ENCODE measurements at places on chromosomes 2 and 18. TPM values are rescaled to one million over a fixed set of nuclear protein-coding genes. Genes with fewer than 3 reads are reported as not detected.

DNA sequence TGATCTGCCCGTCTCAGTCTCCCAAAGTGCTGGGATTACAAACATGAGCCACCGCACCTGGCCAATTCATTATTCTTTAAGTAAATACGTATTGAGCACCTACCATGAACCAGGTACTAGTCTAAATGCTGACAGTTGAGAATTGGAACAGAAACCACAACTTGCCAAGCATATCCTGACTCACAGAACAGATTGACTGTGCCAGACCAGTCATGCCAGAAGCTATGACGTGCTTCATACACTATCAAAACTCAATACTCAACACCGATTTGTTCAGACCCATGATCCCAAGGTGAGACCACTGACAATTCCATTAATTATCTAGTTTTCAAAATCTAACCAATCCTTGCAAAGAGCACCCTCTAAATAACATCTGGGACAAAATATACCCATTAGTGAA lies 148.6 kb downstream of the B3GNT2 start:
- DNase-seq, result peak; percentile 6

DNA sequence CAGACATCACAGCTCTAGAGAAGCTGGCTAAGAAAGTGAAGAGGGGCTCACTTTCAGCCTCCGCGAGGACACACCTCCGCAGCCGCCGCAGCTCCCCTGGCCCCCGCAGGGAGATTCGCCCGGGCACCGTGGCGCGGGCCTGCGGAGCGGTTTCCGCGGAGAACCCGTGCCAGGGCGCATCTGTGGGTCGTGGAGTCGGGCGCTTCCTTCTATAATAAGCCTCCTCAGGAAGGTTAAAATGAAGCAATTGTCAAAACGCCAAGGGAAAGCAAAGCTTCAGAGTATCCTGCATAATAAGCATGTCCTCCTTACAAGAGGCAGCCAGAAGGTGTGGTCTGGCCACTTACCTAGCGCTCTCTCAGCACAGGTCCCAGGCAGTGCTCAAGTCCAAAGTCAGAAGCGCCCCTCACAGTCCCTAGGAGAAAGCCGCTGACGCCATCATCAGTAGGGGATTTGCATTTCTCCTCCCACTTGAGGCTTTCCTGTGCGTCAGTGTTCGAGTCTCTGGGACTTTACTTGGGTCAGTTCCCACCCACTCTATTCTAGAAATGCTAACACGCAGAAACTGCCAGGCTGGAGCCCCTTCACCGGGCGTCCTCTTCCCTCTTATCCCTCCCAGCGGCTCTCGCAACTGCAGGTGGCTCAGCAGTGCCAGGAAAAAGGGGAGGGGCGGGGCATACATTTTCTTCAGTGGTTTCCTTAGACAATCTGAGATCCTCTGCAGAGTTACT lies at the start of gene STAT4:
Gene STAT4, minus strand, starts transcription at position 395 of the 731 bp plus-strand sequence. CDS start 2,791 bp downstream, outside the sequence.
- DNase-seq, result peak; percentile 18

GRCh38 chr2:121038431-121038830 lies 246.6 kb downstream of the TFCP2L1 start:
- no peak for DNase-seq

GRCh38 chr2:144165599-144166250 lies 354.2 kb downstream of the ZEB2 start:
- DNase-seq, result no peak

GRCh38 chr2:147609301-147609700 lies 235.5 kb upstream of the ACVR2A start:
- DNase-seq, result no peak

GRCh38 chr2:158810731-158811460 lies 15.8 kb downstream of the DAPL1 start:
- no peak for DNase-seq

DNA sequence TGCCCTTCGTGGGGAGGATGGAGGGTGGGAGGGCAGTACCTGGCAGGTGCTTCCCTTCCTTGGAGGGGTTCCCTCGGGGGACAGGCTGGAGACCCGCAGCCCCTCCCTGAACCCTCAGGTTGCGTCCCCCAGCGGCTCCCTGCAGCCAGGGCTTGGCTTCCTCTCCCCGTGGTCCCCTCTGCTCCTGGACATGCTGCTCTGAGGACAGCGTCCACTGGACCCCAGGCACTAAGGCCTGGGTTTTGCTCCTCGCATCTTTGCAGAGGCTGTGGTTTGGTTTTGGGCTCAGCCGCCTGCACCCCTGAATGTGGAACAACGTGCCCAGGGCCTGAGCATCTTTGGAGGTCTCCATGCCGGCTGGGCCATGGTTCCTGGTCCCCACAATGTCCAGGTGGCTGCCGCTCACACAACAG lies 133.5 kb downstream of the PTGR3 start:
- DNase-seq, result no peak

DNA sequence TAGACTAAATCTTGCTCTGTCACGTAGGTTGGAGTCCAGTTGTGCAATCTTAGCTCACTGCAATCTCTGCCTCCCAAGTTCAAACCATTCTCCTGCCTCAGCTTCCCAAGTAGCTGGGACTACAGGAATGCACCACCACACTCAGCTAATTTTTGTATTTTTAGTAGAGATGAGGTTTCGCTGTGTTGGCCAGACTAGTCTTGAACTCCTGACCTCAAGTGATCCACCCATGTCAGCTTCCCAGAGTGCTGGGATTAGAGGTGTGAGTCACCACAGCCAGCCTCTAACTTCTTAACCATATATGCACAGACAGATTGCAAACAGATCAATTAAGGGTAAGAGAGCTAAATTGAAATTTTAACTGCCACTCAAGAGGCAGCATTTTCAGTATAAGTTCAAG lies 22.1 kb upstream of the CNGA3 start:
- peak; percentile 41 for DNase-seq

DNA sequence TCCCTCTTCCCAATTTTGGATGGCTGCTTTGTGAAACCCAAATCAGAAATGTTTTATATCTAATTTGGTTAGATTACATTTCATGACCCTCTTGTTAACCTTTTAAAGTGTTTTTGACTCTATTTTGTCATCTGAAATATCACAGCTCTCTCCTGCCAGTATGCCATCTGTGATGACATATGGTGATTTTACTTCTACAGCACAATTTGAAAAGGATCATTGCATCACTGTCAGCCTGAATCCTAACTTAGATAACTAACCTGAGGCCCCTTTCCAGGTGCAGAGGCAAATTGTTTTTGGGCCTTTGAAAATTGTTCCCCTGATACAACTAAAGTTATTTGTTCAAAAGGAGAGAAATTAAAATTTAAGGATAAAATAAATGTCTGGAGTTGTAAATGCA lies 1023.4 kb upstream of the LRRTM1 start:
- DNase-seq, result no peak

GRCh38 chr2:238336793-238337444 lies 16.6 kb downstream of the TRAF3IP1 start:
- DNase-seq, result no peak

- no peak for DNase-seq
Observed at GRCh38 chr2:72917138-72917876, at the start of gene EMX1. Gene EMX1 (plus strand): TSS chr2:72917519. CDS start chr2:72917853, 334 bp downstream.

Gene C2orf15
- 0.24 TPM for total RNA-seq

Gene SNTG2
- total RNA-seq, result not detected

Gene WIPF1
- total RNA-seq, result 35.3 TPM

Gene FAM228A
- total RNA-seq, result 0.29 TPM

Gene DUSP2
- total RNA-seq, result 0.49 TPM

Gene MYL1
- not detected for total RNA-seq

Measured in RPMI7951 (cell line).